ENCODE measurements at places on chromosomes 12 and 14.

- DNase-seq = no peak
Observed at GRCh38 chr14:30156571-30156970, 228.9 kb upstream of the PRKD1 start.

GRCh38 chr14:84340938-84341337, 1189.0 kb upstream of the FLRT2 start:
- no peak for DNase-seq

GRCh38 chr12:59575826-59576225, 20.0 kb upstream of the SLC16A7 start:
- no peak for DNase-seq

- no peak for DNase-seq
Observed at GRCh38 chr12:3432176-3432742, 58.7 kb upstream of the PRMT8 start.

- DNase-seq = no peak
Observed at GRCh38 chr14:92135269-92135668, 13.5 kb downstream of the CPSF2 start.
